ENCODE measurements at places on chromosomes 7 and 10.
A peak's percentile ranks its signal among the peaks of the same experiment; 100 is the strongest.

GRCh38 chr10:78924319-78925003 lies 144.3 kb upstream of the ZMIZ1 start:
- DNase-seq = no peak

DNA sequence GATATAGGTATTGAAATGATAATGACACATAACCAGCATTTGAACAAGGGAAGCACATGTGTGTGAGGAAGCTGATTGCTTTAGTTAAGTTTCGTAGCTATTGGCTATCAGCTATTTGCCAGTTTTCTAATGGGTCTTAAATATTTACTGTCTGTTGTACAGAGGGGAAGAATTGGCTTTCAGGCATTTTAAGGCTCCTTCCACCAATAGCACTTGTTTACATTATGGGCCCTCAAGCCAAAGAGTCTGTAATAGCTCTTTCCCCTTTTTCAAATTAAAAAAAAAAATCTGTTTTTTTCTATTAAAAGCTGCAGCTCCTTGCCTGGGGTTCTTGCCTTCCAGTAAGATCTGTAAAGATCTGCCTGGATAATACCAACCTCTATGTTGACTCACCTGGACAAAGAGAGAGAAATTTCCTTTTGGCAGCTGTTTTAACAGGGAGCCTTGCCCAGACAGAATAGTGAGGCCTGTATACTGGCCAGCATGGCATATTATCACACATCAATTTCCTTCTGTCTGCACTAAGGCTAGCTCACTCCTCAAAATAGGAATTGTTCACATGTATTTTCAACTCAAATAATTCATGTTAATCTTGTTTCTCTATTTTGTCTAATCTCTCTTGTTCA lies 104.7 kb upstream of the LRGUK start:
- DNase-seq = no peak

- DNase-seq = no peak
Observed at GRCh38 chr10:66990143-66990830, 64.5 kb downstream of the LRRTM3 start.

DNA sequence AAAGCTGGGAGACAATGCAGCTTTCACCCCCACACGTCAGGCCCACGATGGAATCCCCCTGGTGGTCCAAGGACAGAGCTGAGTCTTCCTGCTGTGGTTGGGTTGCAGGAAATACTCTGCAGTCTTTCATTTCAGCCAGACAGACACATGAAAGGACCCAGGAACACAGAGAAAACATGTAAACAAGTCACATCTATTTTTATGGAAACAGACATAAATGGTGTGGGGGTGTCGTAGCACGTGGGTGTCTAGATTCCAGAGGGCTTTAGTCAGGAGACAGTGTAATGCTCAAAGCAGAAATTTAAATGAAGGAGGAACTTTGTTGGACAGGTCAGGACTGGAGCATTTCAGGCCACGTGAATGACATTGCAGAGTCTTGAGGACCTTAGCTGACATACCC lies 444.6 kb downstream of the SUGCT start:
- DNase-seq = no peak

DNA sequence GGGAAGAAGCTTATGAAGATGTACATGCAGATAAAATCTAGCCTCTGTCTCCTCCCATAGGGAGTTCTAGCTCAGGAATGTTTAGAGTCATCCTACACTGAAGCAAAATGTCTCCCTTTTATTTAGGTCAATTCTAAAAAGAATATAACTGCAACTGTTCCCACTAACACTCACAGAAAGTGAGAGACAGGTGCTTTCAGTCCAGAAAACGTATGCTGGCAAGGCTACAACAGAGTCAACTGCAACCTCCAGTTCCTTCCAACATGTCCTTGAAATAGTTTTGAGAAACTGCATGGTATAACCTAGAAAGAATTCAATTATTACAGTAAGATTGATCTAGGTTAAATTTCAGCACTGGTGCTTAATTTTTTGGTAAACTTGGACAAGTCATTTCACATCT lies 46.8 kb upstream of the KCND2 start:
- no peak for DNase-seq

GRCh38 chr10:11901454-11901832 lies 78.3 kb downstream of the PROSER2 start:
- DNase-seq = no peak

GRCh38 chr10:22765660-22766547 lies 51.5 kb upstream of the PIP4K2A start:
- DNase-seq = no peak

- DNase-seq = no peak
Observed at GRCh38 chr7:16365952-16366351, 55.4 kb downstream of the CRPPA start.

- DNase-seq = no peak
Observed at GRCh38 chr10:93992400-93993030, 1.2 kb upstream of the PLCE1 start.

GRCh38 chr10:48684463-48684791 lies 246 bp upstream of the WDFY4 start:
- no peak for DNase-seq

DNA sequence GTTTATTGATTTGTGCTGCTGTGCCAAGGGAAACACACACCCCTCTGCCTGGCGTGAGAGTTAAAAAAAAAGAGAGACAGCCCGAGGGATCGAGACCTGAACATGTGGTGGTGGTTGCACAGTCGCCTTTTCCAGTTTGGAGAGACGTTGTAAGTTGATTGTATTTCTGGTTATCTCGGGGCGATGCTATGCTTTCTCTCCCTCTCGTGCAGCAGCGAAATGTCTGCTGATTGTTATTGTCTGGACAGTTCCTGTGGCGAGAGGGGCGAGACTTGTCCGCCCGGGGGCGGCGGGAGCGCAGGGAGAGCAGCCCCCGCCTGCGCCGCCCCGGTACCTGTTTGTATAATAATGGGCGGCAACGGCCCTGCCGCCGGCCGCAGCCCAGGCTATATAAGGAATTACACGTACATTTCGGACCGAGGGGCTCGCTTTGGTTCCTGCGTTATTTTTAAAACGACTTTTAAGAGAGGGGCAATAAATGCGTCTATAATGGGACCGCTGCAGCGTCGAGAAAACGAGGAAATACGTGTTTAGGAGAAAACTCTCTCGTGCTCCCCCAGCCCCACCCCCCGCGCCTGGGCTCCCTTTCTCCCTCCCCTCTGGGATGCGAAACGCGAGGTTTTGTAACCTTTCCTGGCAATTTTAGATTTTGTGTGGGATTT lies 1.7 kb downstream of the ZEB1 start:
- peak; percentile 43 for DNase-seq

DNA sequence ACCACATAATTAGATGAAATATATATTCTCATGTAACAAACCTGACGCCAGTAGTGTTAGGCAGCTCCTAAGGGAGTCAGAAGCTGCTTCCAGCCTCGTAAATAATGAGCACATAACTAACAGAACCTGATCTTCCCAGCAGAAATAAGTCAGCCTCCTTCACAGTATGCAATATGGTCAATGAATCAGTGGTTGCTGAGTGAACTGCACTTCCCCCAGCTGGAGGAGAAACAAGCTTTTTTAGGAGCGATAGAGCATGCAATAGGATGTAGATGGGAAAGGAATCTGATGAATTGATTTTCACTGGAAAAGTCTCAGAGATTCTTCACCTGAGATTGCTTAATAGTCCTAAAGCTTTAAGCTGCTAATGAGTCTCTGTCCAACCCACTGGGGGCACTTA lies 337.2 kb upstream of the LRGUK start:
- no peak for DNase-seq

DNA sequence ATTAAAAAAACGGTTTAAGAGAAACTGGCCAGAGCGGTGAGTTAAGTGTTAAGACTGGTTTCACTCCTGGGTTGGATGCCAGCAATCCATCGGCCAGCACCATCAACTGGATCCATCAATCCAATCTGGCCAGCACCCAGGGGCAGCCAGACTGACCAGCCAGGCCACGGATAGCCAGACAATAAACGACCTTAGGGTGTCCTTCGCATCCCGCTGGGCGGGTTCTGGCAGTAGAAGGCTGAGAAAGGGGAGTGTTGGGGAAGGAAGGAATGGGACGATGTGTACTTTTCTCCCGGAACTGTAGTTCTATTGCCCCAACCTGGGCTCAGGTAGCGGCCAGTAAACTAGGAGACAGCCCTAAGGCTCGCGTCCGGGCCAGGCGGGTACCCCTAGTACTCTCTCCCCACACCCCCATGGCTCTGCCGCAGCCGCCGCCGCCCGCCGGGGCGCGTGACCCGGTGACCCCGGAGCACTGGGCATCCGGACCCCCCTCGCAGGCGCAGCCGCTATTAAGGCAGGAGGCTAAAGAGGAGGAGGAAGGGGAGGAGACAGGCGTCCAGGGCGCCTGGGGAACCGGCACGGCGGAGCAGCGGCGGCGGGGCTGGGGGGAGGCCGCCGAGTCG lies at the start of gene CASD1:
Gene CASD1 (plus strand): TSS at position 546 of the 623 bp plus-strand sequence. CDS start 276 bp downstream, outside the sequence.
- peak; percentile 78 for DNase-seq

GRCh38 chr7:25860275-25861163 lies 291.5 kb upstream of the NFE2L3 start:
- DNase-seq = no peak

- DNase-seq = no peak
Observed at GRCh38 chr10:119025336-119025735, 4.2 kb upstream of the NANOS1 start.

DNA sequence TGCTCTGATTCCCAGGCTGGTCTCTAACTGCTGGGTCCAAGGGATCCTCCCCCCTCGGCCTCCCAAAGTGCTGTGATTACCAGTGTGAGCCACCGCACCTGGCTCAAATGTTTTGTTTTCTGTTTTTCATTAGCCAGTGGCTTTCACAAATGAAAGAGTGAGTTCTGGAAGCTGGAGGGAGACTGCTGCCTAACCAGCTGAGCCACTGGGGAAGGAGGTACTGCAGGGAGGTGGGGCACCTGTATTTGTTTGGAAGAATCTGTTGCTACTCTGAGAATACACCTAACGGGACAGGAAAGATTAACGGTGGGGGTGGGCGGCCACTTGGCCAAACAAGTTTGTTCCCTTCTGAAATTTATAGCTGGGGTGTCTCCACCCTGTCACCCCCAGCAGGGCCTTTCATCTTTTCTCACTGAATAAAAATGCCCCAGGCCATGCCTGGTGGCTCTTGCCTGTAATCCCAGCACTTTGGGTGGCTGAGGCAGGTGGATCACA lies 4.7 kb downstream of the STOX1 start:
- DNase-seq = no peak

DNA sequence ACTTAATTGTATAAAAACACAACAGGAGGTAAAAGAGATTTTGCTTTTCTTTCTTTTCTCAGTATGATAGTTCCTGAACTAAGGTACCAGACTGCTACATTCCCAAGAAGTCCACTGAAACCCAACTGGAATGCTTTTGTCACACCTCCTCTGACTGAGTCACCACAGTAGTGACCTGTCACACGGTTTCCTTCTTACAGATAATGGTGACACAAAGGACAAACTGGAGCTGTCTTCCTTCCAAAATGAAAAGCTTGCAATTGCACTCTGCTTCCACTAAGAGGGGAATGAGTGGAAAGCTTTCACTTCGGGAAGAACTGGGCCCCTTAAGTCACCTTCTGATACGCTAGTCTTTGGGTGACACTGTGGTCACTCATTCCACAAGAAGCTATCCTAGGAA lies 122.2 kb downstream of the KMT2E start:
- no peak for DNase-seq

- no peak for DNase-seq
Observed at GRCh38 chr7:77428777-77429231, 12.7 kb upstream of the GSAP start.

GRCh38 chr10:87684001-87684638 lies 24.4 kb downstream of the PAPSS2 start:
- no peak for DNase-seq

DNA sequence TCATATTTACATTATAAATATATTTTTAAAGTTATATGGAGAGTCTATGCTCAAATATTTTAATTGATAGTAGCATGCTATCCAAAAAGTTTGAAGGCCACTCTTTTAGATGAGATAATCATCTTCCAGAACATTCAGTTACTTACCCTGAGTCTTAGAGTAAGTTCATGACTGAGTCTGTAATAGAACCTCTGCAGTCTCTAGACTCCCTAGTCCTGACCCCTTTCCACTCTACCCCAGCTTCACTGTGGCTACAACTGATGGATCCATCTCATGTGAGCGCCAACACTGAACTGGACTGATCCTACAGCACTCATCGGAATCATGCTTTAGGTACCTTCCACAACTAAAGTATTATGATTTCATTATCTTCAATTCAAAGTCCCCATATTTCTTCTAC lies 10.1 kb downstream of the HACD1 start:
- DNase-seq = no peak

GRCh38 chr7:21191321-21192073 lies 236.4 kb upstream of the SP4 start:
- no peak for DNase-seq

- DNase-seq = no peak
Observed at GRCh38 chr7:156113731-156114130, 301.5 kb upstream of the SHH start.

DNA sequence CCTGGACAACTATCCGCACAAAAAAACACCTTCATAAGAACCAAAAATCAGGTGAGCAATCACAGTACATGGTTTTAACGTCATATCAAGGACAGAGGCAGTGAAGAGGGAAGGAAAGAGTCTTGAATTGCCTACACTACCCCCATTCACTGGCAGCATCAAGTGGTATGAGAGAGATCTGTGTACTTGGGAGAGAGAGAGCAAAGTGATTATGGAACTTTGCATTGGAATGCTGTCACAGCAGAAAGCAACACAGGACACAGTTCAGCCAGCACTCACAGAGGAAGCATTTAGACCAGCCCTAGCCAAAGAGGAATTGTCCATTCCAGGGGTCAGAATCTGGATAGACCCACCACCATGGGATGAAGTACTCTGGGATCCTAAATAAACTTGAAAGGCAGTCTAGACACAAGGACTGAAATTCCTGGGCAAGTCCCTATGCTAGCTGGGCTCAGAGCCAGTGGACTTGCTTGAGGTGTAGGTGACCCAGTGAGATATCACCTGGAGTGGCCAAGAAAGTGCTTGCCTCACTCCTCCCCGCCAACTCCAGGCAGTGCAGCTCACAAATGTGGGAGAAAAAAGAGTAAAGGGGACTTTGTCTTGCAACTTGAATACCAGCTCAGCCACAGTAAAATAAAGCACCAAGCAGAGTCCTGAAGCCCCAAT lies 30.5 kb upstream of the SFTPD start:
- DNase-seq = no peak

GRCh38 chr10:33087152-33087551 lies 129.1 kb upstream of the ITGB1 start:
- DNase-seq = no peak

GRCh38 chr10:52368725-52369124 lies 54.6 kb downstream of the DKK1 start:
- DNase-seq = no peak

DNA sequence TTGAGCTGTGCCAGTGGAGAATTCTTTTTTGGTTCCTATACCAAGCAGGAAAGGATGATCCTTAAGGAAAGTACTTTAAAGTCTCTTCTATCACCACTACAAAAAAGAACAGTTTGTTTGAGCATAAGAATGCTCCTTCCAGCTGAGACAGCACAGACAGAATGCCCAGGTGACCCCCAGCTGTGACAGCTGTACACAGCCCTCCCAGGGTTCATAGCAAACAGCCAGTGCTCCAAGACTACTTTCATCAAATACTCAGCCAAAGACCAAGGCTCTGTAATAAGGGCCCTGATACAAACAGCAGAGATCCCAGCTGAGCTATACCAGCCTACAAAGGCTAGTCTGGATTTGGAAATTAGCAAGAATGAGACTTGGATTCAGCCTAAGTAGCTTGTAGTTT lies 65.7 kb downstream of the NXPH1 start:
- DNase-seq = no peak

Data from activated naive CD4-positive, alpha-beta T cell treated with anti-CD3 and anti-CD28 coated beads, Interleukin-2, amount 10 ng/mL, durations not matched to agents 7 days and 5 days (primary cell).